ENCODE measurements at places on chromosomes 1 and 21.

- H3K27me3 ChIP-seq: no peaks in the 10 kb centered on the region
- H3K4me3 ChIP-seq: no peak overlapping the region
- no peaks in the 10 kb centered on the region for H3K36me3 ChIP-seq
- no peak for DNase-seq
- H3K4me1 ChIP-seq: no peaks in the 10 kb centered on the region
These were observed 22.2 kb upstream of the EIF4G3 start for GRCh38 chr1:21198929-21199328.

- no peak for DNase-seq
- no peaks in the 10 kb centered on the region for H3K36me3 ChIP-seq
- no peak overlapping the region for H3K27ac ChIP-seq
- no peak overlapping the region for H3K4me3 ChIP-seq
These were observed 133.5 kb upstream of the SOD1 start for GRCh38 chr21:31526040-31526439.

DNA sequence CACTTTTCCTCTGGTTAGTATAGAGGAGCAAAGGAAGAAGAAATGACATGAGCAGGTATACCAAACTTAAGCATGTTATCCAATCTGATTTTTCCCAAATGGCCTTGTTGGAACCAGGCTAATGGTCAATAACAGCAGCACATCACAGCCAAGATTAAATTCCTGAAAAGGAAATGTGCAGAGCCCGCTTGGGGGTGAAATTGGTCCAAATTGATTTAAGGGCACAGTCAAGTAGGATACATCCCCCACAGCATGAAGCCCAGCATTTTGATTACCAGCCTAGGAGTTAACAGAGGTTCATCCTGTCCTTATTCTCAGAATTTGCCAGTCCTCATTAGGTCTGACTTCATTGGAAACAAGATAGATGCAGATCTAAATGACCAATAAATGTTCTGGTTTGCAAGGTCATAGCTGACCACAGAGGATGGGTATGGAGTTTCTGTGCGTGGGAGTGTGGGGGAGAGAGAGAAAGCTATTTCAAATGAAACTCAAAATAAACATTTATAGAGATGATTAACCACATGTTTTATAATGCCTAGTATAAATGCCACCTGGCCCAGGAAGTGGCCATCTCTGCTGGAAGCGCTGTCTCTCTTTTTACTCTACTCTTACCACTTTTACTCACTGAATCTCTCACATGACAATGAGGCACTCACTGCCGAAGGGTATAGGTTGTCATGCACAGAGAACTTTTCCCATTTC is 38.7 kb downstream of the RGS5 start:
- no peaks in the 10 kb centered on the region for H3K27me3 ChIP-seq
- no peaks in the 10 kb centered on the region for H3K36me3 ChIP-seq
- no peak for DNase-seq
- H3K4me1 ChIP-seq: peaks cover 34% of the 10 kb centered on the region
- H3K27ac ChIP-seq: peak overlapping the region; percentile 53

DNA sequence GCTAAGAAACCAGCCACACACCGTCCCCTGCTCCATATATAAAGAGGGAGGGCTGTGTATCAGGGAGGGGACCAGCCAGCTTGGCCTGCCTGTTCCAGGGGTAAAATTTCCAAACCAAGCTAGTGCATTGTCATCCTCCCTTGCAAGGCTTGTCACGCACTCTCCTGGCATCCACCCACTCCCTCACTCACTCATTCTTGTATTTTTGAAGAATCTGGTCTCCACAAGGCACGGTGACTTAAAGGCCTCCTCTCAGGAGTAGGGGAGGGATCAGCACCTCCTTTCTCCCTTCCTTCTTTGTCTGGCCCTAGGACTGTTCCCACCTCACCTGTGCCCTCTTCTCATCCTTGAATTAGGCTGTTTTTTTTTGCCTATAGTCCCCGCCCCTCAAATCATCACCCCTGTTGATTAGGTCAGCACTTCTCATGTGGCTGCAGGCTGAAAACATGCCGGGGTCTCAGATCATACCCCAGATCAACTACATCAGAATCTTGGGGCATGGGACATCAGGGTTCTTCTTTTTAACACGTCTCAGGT is 5.0 kb downstream of the ABCA4 start:
- H3K36me3 ChIP-seq: no peaks in the 10 kb centered on the region
- no peak overlapping the region for H3K4me3 ChIP-seq
- DNase-seq: no peak

DNA sequence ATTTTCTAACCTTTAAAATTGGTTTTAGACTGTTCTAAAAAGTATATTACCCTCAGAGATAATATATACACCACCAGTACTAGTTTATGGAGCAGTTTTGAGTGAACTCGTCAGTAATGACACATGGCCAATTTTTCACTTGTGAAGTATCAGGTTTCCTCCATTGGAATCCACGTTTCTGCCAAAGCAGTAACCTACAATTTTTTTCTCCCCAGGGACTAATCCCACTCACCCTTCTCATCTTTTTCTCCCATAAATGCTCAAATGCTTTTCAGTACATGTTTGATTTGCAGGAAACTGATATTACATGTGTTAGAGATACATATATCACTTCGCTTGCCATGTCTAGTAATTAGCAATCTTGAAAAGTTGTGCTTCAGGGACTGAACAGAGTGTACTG is 94.1 kb downstream of the COL24A1 start:
- H3K4me3 ChIP-seq: no peak overlapping the region
- H3K27ac ChIP-seq: no peak overlapping the region
- H3K27me3 ChIP-seq: no peaks in the 10 kb centered on the region
- no peaks in the 10 kb centered on the region for H3K36me3 ChIP-seq
- DNase-seq: no peak

DNA sequence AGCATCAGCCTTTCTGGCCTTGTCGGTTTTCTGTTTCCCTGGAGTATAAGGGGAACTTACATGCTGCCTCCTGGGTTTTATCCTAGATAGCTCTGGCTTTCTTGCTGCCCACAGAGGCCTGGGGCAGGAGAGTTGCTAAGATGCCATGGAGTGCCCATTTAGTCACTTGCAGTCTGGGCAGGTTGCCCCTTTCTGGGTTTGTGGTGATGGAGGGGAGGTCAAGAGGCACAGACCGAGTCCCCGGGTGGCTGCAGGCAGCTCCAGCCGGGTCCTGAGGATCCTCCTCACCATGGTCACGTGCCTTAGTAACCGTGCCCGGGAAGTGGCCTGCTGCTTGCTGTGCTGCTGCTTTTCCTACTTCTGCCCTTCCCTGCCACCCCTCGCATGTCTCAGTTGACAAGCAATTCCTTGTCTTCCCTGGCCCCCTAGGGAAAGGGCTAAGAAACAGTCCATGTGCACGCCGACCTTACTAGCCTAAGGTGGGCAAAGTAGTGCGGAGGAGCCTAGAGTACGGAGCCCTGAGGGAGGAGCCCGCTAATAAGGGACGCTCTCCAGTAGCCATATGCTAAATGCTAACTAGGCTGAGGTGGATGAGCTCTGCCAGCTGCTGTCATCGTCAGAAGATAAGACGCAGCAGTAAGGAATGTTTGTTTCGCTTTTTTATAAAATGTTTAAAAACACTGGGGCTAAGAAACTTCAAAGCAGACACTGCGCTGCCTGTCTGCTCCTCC is 34.8 kb downstream of the CLCA1 start:
- H3K36me3 ChIP-seq: no peaks in the 10 kb centered on the region
- peak overlapping the region; percentile 61 for H3K27ac ChIP-seq
- peak overlapping the region; percentile 46 for H3K4me3 ChIP-seq
- DNase-seq: no peak
- no peaks in the 10 kb centered on the region for H3K27me3 ChIP-seq

DNA sequence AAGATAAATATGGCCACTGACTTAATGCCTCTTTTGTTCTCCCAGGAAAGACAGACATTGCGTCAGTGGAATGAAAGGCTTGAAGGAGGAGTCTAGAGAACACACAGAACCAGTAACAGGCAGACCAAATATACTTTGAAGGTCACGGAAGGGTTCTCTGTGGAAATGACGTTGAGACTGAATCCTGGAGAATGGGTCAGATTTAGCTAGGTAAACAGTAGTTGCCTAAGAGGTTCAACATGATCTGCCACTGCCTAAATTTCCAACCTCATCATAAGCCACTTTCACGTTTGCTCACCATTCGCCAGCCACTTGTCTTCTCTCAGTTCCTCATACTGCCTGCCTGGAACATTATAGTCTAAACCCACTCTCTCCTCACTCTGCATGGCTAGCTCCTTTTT is 20.5 kb downstream of the PLA2G4A start:
- no peak overlapping the region for H3K27ac ChIP-seq
- DNase-seq: no peak
- H3K4me1 ChIP-seq: no peaks in the 10 kb centered on the region
- H3K27me3 ChIP-seq: no peaks in the 10 kb centered on the region
- no peaks in the 10 kb centered on the region for H3K36me3 ChIP-seq

All from esophagus squamous epithelium (tissue), 5 donors.